ENCODE measurements at places on chromosomes 5 and 9.
A peak's percentile ranks its signal among the peaks of the same experiment; 100 is the strongest.

DNA sequence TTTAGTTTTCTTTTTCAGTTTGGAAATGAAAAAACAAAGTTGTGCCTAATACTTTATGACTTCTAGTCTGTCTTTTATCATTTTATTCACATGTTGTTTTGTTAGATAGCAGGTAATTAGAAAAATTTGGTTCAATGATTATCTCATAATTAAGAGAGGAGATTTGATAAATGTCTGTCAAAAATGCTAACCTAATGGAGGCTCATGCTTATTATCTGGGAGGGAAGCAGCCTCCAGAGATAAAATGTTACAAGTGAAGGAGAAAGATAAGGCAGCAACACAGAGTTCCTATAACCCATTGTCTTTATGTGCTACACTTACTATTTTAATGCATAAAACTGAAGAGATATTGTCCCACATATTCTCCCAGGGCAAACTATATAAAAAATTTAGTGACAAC, 53.5 kb downstream of the SLC27A6 start:
- no peak for DNase-seq

GRCh38 chr5:129110742-129111141, 16.2 kb downstream of the ISOC1 start:
- no peak for DNase-seq

DNA sequence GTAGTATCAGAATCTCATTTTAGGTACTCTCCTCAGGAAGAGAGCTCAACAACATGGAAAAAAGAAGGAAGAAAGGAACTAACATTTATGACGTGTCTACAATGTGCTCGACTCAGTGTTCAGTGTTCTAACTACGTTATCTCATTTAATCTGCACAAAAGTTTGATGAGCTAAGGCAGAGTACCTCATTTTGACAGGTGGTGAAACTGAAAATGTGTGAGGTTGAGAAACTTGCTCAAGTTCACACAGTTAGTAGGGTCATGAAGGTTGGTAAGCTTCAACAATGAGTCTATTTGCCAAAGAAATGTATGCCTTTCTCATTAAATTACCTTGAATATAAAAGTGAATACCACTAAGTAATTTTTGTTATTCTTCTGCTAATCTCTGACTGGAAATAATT, 165.1 kb downstream of the CAAP1 start:
- DNase-seq, result no peak

DNA sequence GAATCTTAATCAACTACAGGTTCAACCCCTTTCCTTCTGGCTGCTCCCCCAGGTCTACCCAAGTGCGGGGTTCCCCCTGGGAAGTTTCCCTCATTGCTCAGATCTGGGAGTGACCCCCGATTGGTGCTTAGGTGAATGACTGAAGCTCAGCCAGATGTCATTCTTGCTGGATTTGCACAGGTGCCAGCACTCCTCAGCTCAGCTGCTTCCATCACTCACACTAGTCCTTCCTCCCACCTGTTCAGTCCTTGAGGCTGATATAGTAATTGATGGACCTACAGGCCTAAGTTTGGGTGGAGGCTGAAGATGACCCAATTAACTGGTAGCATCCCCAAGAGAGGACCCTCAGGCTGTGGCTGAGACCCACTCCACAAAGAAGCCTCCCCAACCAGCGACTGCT, 32.9 kb downstream of the PRLR start:
- no peak for DNase-seq

GRCh38 chr9:129888293-129889121, 53.2 kb downstream of the USP20 start:
- no peak for DNase-seq

GRCh38 chr5:108983461-108984092, 235.9 kb downstream of the FER start:
- DNase-seq, result peak; percentile 44

- no peak for DNase-seq
Observed at GRCh38 chr5:135891268-135891667, 4.4 kb downstream of the IL9 start.

- no peak for DNase-seq
Observed at GRCh38 chr5:122077366-122078115, 518 bp downstream of the LOX start.

GRCh38 chr9:70988551-70988950, 132.9 kb downstream of the TRPM3 start:
- no peak for DNase-seq

DNA sequence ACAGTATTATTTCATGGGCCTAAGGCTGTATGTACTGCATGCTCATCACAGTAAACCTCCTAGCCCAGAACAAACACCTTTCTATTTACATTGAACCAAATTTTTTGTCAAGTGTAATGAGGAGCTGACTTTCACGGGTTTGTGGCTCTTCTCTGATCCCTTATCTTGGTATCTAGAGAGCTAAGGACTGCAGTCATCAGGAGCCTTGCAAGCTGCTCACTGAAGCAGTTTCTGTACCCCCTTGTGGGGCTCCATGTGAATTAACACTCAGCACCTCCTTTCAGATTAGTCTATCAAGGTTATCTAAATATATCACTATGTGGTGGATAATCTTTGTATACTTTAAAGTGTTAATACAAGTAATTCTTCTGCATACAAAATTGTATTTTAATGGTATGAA, 108.2 kb downstream of the AUH start:
- DNase-seq, result no peak

- DNase-seq, result no peak
Observed at GRCh38 chr9:83468821-83469220, 69.4 kb downstream of the FRMD3 start.

DNA sequence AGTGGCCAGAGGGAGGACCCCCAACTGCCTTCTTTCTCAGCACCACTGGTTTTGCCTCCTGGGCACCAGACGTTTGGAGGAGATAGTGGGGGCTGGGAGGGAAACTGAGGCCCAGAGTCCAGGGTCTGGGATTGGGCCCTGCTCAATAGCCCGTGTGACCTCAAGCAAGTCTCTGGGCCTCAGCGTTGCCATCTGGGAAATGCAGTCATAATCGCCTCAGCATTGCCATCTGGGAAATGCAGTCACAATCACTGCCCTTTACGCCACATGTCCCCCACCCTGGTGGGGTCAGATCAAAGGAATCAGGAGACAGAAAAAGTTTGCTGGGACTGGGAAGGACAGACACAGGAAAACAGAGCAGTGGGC, 1.6 kb downstream of the SH2D3C start:
- no peak for DNase-seq

DNA sequence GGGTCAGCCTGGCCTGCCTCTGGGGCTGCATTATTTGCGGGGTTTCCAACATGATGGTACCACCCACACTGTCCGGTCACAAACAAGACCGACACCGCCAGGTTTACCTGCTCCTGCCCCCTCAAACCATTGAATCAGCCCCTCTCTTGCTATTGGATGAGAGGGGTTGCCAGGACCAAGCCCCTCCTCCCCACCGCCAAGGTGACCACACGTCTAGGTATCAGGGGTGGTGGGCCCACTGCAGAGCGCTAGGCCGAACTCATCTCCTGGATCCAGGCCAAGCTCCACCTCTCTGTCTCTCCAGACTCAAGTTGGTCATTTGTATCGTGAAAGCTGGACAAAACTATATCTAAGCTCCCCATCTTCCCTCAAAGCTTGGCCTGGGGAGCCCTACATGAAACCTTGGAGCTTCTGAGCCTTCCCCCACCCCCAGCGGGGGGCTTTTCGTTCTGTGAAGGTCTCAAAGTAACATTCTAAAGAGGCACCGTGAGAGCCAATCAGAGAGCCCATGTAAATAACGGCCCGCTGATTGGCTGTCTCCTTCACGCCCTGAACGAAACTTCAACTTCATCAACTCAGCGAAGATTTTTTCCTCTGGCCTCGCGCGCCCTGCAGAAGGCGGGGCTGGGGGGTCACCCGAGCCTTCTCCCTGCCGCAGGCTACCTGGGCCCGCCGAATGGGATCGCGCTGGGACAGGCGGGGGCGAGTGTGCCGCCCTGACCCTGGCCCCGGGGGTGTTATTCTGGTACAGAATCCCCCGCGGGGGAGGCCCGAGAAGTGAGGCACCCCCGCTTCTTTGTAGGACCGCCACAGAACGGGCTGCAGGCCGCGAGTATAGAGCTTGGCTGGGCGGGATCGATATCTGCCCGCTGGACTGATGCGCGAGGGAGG, 49.6 kb upstream of the PSD2 start:
- DNase-seq, result peak; percentile 59

- no peak for DNase-seq
Observed at GRCh38 chr9:8106362-8106761, 306.8 kb upstream of the DMAC1 start.

GRCh38 chr5:54743997-54744788, 226.6 kb downstream of the SNX18 start:
- DNase-seq, result peak; percentile 96

GRCh38 chr5:107633171-107633901, 37.4 kb downstream of the EFNA5 start:
- DNase-seq, result peak; percentile 4

- no peak for DNase-seq
Observed at GRCh38 chr5:1536871-1537602, 13.3 kb upstream of the LPCAT1 start.

- no peak for DNase-seq
Observed at GRCh38 chr9:85416715-85417114, 325.0 kb downstream of the AGTPBP1 start.

- DNase-seq, result peak; percentile 33
Observed at GRCh38 chr9:96232539-96233241, 69.3 kb downstream of the HSD17B3 start.

All from fibroblast of skin of left biceps (primary cell).